ENCODE measurements at places on chromosomes 11 and 22.

GRCh38 chr11:72863916-72864315 lies 49.7 kb downstream of the ATG16L2 start:
- DNase-seq: no peak
- H3K27me3 ChIP-seq: no peaks in the 10 kb centered on the region
- H3K4me3 ChIP-seq: no peak overlapping the region
- no peaks in the 10 kb centered on the region for H3K4me1 ChIP-seq
- no peak overlapping the region for H3K27ac ChIP-seq
- H3K36me3 ChIP-seq: no peaks in the 10 kb centered on the region

DNA sequence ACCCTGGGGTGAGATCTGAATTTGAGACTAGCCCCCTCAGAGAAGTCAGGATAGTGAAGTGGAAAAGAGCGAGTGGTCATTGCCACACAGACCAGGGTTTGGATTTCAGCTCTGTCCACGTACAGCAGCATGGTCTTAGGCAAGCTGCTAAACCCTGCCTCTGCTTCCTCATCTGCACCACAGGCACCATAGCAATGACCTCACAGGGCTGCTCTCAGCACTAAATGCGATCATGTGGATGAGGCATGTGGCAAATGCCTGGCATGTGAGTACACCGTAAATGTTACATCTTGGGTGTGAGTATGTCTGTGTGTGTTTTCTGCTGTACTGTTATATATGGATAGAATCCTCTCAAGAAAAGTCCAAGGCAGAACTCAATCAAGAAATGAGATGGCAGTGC lies 15.8 kb downstream of the NAV2 start:
- no peak overlapping the region for H3K27ac ChIP-seq
- H3K4me1 ChIP-seq: peaks cover 26% of the 10 kb centered on the region
- H3K27me3 ChIP-seq: no peaks in the 10 kb centered on the region

- no peak overlapping the region for H3K27ac ChIP-seq
- H3K27me3 ChIP-seq: peaks cover 88% of the 10 kb centered on the region
- no peaks in the 10 kb centered on the region for H3K4me1 ChIP-seq
- no peak for DNase-seq
- H3K4me3 ChIP-seq: no peak overlapping the region
These were observed 2.5 kb upstream of the IGLL5 start for GRCh38 chr22:22884888-22885840.

- no peaks in the 10 kb centered on the region for H3K27me3 ChIP-seq
- no peak for DNase-seq
- H3K4me3 ChIP-seq: no peak overlapping the region
- no peaks in the 10 kb centered on the region for H3K36me3 ChIP-seq
- H3K27ac ChIP-seq: no peak overlapping the region
- no peaks in the 10 kb centered on the region for H3K4me1 ChIP-seq
These were observed 1464.8 kb downstream of the BRD1 start for GRCh38 chr22:48362721-48363404.
